ENCODE measurements at places on chromosomes 2 and 18.
A peak's percentile ranks its signal among the peaks of the same experiment; 100 is the strongest.

DNA sequence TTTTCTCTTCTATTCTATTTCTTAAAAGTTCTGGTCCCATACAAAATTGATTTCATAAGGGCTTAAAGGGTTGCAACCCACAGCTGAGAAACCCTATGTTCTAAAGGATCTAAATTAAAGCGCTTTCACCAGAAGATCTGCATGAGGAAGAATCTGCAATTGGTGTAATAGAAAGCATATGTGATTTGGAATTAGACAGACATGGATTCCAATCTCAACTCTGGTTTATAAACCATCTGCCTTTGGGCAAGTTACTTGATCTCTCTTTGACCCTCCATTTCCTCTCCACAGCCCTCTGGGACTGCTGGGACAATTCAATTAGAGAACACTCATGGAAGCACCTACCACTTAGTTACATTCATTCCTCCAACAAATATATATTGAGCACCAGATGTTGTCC lies 178.7 kb downstream of the ANTXR1 start:
- no peak for DNase-seq

GRCh38 chr2:145692971-145693478 lies 1173.1 kb upstream of the ZEB2 start:
- no peak for DNase-seq

- DNase-seq: peak; percentile 67
Measured at GRCh38 chr2:68653538-68653982, 10.2 kb downstream of the PROKR1 start.

- peak; percentile 4 for DNase-seq
Measured at GRCh38 chr18:33839452-33840211, 261.6 kb downstream of the ASXL3 start.

- no peak for DNase-seq
Measured at GRCh38 chr2:98555696-98556095, 52.6 kb downstream of the COA5 start.

DNA sequence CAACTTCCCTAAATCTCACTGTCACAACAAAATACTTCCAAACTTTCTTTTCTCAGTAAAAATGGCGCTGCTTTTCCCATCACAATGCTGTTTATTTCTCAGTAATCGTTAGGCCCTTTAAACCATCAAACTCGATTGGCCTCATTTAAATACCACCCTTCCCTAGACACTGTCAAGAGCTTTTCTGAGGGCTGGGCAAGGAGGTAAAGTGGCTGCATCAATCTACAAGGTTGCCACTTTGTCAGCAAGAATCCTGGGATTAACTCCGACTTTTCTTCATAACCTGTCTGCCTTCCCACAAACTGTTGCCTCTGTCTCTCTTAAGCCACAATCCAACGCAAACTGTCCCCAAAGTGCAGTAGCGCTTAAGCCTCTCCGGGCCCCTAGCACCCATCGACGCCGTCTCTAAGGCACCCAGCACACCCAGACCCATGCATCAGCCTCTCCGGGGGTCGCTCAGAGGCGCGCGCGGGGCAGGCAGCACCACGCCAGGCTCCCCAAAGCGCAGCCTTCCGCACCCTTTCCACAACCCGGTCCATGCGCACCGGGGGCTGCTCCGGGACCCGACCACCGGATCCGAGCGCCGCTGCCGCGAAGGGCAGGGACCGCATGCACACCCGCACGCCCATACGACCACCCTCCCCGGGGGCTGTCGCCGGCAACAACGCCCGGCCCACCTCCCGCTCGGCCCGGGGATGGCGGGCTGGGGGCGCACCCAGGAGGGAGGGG lies 683 bp downstream of the MBOAT2 start:
- DNase-seq: no peak

DNA sequence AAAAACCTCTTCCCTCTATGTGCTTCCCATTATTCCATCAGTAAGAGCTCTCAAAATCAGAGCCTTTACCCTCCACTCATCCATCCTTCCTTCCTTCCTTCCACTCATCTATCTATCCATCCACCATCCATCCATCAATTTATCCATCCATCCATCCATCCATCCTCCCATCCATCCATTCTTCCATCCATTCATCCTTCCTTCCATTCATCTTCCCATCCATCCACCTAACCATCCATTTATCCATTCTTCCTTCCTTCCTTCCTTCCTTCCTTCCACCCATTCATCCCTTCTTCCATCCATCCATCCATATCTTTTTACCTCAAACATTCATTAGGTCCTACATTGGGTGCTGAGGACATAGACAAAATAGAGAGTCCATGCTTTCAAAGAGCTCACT lies 19.4 kb upstream of the KCNF1 start:
- no peak for DNase-seq

- no peak for DNase-seq
Measured at GRCh38 chr2:105906481-105906880, 161.8 kb downstream of the NCK2 start.

DNA sequence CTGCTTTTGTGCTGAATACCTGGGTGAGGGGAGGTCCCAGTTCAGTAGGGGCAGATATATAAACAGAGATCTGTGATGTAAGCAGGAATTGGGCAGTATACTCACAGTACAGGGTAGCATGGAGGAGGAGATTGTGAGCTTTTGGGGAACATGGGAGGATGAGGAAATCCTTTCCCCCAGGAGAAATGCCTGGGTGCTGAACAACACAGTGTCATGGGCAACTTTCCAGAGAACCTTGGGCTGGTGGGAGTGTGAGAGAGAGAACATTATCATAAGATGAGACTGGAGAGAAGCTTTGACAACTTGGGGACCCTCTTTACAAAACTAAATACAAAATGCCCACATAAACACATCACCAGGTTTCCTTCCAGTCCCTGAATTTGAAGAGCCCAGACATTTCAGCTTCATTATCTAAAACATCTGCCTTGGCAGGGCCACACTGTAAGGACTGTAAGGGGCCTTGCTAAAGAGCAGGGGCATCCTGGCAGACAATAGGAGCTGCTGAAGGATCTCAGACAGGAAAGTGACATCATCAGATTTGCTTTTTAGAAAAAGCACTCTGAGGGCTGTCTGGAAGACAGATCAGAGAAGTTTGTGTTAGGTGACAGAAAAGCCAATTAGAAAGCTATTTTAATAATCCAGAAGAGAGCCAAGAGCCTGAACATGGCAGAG lies 303.1 kb upstream of the FBXO11 start:
- no peak for DNase-seq

GRCh38 chr2:208929139-208929864 lies 494.5 kb upstream of the MAP2 start:
- no peak for DNase-seq

DNA sequence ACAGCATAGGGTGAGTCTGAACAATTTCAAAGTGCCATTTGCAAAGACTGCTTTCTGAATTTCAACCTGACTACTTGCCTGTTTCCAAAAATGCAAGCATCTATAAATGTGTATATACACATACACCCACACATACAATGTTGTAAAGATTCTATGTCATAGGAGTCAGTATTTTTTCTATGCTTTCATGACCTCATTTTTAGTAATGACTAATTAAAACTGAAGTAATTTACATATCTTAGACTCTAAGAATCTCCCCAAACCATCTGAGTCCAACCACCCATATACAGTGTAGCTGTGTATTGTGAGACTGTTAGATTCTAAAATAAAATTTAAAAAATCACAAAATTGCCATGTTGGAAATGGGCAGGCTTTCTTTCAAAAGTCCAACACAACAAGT lies 162.0 kb upstream of the STK17B start:
- no peak for DNase-seq

DNA sequence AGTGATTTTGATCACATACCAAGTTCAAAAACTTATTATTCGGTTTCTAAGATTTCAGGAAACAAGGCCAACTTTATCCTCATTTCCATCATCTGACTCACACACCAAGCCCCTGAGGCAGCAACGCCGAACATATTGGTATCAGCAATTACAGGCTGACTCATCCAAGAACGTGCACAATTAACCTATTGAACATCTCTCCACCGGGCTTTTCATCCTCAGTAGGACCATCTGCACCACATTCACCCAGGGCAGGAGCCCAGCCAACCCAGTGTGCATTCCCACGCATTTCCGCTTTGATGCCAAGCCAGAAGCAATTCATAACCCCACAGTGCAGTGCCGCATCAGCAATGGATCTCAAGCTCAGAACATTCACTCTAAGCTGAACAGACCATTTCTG lies 52.9 kb downstream of the SCG2 start:
- no peak for DNase-seq

GRCh38 chr2:34723683-34724082 lies 1124.6 kb upstream of the FAM98A start:
- DNase-seq: no peak

DNA sequence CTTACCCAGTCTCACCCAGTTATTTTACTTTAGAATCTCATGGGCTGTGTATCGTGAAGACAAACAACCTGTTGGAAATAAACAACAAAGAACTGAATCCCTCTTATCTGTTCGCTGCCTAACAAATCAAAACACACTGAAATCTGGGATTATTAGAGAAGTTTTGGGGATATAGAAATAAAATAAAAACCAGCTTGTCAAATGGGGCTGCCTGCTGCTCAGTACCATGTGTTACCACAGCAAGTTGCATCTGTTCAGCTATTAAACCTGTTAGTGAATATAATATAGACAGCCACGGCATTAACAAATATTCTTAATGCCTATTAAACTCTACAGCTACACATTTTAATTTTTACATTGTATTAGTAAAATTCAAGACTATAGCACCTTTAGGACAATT lies 810.8 kb downstream of the NRXN1 start:
- no peak for DNase-seq

DNA sequence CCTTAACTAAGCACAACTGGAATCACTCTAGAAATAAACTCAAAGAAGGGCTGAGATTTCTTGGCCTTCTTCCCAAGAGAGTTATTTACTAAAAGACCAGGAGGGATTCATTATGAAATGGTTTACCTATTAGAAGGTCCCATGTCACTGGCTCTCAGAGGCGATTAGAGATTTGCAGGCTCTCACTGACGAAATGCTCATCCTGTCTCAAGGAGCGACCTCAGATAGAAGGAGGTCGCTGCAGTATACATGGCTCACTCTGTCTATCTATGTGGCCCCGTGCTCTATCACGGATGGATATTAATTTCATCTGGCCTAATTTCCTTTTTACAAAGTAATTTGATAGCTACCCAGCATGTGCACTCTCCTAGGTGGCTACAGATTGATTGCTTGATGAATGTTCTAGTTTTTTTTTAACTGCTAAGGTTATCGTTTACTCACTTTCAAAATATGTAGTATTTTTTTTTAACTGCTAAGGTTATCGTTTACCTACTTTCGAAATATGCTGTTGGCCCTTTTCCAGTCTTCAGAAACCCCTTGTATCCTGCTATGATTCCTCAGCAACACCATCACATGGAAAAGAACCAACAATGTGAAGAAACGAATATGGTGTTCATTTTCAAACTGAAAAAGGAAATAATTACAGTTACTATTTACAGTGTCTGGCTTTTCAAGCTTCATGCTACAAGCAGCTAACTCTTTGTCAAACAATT lies 9.1 kb downstream of the SMIM21 start:
- no peak for DNase-seq

- no peak for DNase-seq
Measured at GRCh38 chr2:174527101-174527721, 40.4 kb upstream of the GPR155 start.

DNA sequence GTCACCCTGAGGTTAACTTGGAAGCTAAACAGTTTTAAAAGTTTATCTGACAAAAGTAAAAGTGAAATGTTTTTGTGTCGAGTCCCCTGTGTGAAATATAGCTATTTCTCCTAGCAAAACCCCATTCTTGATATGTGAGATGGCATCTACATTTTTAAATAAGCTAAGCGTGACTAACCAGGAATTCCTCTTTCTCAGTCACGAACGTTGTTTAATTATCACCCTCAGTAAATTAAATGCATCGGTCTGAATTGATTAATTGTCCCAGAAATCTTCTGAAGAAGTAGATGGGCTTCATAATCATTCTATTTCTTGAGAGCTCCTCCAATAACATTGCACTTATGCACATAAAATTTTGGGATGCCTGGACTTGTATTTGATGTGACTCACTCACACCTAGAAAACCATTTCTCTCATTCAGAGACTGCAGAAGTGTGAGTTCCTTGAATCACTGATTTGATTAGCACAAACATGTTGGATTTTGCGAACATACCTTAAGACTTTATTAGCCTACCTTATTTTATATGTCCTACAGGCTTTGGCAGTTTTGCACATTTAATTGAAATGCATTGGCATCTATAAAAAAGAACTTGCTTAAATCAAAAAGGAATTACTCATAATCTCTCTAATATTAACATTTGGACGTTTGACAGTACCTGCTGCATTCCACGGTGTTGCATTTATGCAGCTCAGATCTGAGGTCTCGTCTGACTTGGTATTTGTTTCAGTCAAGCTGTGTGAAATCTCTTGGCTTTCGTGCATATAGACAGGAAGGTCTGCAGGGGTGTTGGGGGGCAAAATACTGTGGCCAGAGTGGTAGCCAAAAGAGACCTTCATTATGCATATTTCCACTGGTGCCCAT lies 475.2 kb downstream of the EPHA4 start:
- no peak for DNase-seq

GRCh38 chr2:29420999-29421782 lies 306.0 kb downstream of the CLIP4 start:
- DNase-seq: no peak

DNA sequence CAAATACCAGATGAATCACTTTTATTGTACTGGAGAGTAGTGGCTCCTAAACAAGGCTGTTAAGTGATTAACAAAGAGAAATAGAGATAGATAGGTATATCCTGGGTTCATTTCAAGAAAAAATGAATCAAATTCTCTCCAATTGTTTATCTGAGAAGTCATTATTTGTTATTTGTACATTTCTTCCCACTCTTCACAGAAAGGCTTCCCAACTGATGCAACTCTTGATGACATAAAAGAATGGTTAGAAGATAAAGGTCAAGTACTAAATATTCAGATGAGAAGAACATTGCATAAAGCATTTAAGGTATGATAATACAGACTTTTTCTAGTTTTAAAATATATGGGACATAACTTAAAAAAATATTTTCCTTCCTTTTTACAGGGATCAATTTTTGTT lies 7.9 kb downstream of the SSB start:
- DNase-seq: no peak

GRCh38 chr2:8574196-8575037 lies 107.4 kb upstream of the ID2 start:
- DNase-seq: no peak

DNA sequence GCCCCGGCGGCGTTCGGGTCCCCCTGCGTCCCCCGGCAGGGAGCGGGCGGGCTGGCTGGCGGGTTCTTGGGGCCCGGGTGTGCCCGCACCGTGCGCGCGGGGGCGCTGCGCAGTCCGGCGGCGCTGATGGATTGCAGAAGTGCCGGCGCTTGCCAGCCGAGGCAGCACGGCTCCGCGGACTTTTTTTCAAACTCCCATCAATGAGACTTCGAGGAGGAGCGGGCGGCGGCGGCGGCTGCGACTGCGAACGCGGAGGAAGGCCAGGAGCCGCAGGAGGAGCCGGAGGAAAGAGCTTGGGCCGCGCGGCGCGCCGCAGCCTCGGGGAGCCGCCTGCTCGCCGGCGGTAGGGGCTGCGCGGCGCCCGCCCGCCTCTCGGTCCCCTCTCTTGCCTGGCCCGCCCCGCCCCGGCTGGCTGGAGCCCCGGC lies at the start of gene GLI2:
Gene GLI2 (plus strand): TSS at position 123 of the 425 bp plus-strand sequence. CDS start 61,453 bp downstream, outside the sequence.
- DNase-seq: peak; percentile 30

- DNase-seq: no peak
Measured at GRCh38 chr2:112493048-112493447, 11.1 kb downstream of the TTL start.

GRCh38 chr2:221216636-221217035 lies 355.5 kb downstream of the EPHA4 start:
- no peak for DNase-seq
